ENCODE measurements at places on chromosomes 5 and 9. TPM values are rescaled to one million over a fixed set of nuclear protein-coding genes. Genes with fewer than 3 reads are reported as not detected.

The EGFLAM gene
- 4.6 TPM for total RNA-seq

GRCh38 chr9:69578026-69578425 lies 94.1 kb downstream of the APBA1 start:
- H3K27ac ChIP-seq: no peak overlapping the region
- H3K4me1 ChIP-seq: peaks cover 11% of the 10 kb centered on the region
- no peak overlapping the region for H3K4me3 ChIP-seq
- no peak for DNase-seq
- H3K27me3 ChIP-seq: no peaks in the 10 kb centered on the region
- H3K36me3 ChIP-seq: no peaks in the 10 kb centered on the region

- H3K4me1 ChIP-seq: peaks cover 47% of the 10 kb centered on the region
- H3K36me3 ChIP-seq: no peaks in the 10 kb centered on the region
- no peak overlapping the region for H3K4me3 ChIP-seq
- no peaks in the 10 kb centered on the region for H3K27me3 ChIP-seq
Measured at GRCh38 chr5:74542482-74542881, 98.0 kb downstream of the ENC1 start.

DNA sequence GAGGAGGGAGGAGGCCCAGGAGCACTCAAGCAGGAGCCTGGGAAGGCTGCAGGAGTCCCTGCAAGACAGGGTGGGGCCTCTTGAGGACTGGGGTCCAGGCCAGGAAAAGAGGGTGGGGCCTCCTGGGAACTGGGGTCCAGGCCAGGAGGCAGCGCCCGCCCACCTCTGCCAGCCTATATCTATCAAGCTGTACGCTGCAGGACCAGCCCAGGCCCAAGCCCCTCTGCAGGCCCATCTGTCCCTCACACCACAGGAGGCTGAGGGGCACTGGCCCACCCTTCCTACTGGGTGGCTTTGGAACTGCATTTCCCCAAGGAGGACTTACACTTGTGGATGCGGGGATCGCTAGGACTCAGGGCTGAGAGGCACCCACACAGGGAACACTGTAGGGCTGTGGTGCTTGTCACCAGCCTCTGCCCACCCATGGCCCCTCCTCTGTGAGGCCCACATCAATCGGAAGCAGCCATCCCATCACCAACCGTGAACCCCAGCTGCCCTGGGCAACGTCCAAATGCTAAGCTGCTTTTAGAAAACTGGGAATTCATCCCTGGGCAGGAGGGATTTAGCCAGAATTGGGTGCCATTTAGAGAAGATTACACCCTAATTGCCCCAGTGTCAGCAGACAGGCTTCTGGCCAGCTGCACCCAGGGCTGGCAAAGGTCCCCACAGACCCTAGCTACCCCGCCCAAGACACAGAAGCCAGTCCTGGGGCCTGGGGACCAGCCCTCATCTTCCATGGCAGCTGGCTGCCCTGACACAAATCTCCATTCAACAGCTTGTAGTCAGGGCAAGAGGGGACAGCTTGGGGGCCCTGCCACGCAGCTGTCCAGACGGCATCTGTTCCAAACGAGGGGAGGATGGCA lies 15.3 kb downstream of the BICD2 start:
- DNase-seq: no peak
- H3K27me3 ChIP-seq: no peaks in the 10 kb centered on the region
- no peaks in the 10 kb centered on the region for H3K36me3 ChIP-seq
- no peak overlapping the region for H3K4me3 ChIP-seq

The PCDHB12 gene
- 3.4 TPM for total RNA-seq

DNA sequence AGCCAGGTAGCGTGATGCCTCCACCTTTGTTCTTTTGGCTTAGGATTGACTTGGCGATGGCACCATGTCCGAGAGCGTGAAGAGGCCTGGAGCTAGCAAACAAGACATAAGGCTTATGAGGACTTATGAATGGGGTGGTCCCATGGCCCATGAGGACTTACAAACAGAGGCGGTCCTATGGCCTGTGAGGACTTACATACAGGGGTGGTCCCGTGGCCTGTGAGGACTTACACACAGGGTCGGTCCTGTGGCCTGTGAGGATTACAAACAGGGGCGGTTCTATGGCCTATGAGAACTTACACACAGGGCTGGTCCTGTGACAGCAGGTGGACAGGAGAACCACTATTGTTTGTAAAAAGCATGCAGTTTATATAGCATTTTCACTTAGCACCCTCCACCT lies 21.3 kb upstream of the FOXD1 start:
- H3K4me1 ChIP-seq: no peaks in the 10 kb centered on the region
- no peaks in the 10 kb centered on the region for H3K36me3 ChIP-seq
- no peak for DNase-seq
- no peak overlapping the region for H3K4me3 ChIP-seq
- H3K27me3 ChIP-seq: no peaks in the 10 kb centered on the region

The ARSI gene
- total RNA-seq: not detected

- H3K36me3 ChIP-seq: no peaks in the 10 kb centered on the region
- H3K4me3 ChIP-seq: no peak overlapping the region
- H3K27me3 ChIP-seq: no peaks in the 10 kb centered on the region
- no peak for DNase-seq
Measured at GRCh38 chr5:41102341-41102740, 31.2 kb upstream of the MROH2B start.

The UBE2QL1 gene
- 0.33 TPM for total RNA-seq

GRCh38 chr5:39547553-39548154 lies 122.9 kb upstream of the DAB2 start:
- H3K27me3 ChIP-seq: no peaks in the 10 kb centered on the region
- H3K4me1 ChIP-seq: no peaks in the 10 kb centered on the region
- DNase-seq: peak; percentile 20
- H3K36me3 ChIP-seq: no peaks in the 10 kb centered on the region

The KIF24 gene
- total RNA-seq: 0.33 TPM

The PAEP gene
- total RNA-seq: not detected

DNA sequence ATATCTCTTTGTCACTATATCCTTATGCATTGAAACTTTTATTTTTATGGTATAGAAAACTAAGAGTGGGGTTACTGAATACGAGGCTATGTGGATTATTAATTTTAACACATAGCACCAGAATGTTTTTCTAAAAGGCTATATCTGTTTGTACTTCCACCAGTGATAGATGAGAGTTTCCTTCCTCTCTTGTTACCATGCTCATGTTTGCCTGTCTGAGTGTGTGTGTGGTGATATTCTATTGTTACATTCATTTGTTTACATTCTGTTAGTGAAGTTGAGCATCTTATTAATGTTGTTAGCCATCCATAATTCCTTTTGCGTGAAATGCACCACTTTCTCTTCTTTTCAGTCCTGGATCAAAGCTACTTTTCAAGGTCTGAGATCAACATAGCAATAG lies 54.1 kb upstream of the ALDH1A1 start:
- H3K4me3 ChIP-seq: no peak overlapping the region
- H3K4me1 ChIP-seq: no peaks in the 10 kb centered on the region
- no peaks in the 10 kb centered on the region for H3K36me3 ChIP-seq
- DNase-seq: no peak
- H3K27me3 ChIP-seq: no peaks in the 10 kb centered on the region

The FBN2 gene
- total RNA-seq: not detected

GRCh38 chr9:99925541-99925940 lies 19.1 kb downstream of the STX17 start:
- no peaks in the 10 kb centered on the region for H3K27me3 ChIP-seq
- no peak for DNase-seq
- no peaks in the 10 kb centered on the region for H3K4me1 ChIP-seq
- no peak overlapping the region for H3K27ac ChIP-seq
- peaks cover 2% of the 10 kb centered on the region for H3K36me3 ChIP-seq

DNA sequence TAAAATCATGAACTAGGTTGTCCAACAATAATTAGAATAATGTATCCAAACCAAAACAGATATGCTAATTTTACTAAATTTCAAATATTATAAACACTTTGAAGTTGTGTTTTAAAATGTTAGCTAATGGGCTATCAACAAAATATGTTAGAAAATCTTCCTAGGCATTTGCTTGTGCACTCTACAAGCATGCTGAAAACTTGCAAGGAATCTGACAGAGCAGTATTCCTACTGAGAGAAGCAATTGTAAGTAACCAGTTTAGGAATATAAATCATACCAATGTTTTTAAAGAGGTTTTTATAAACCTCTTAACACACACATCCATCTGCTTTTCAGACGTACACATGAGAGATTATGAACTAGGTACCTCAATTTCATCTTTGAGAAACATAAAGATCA lies 228.4 kb upstream of the TBCA start:
- H3K4me3 ChIP-seq: no peak overlapping the region
- DNase-seq: no peak
- H3K36me3 ChIP-seq: no peaks in the 10 kb centered on the region
- H3K27ac ChIP-seq: peak overlapping the region; percentile 28
- H3K4me1 ChIP-seq: peaks cover 14% of the 10 kb centered on the region

The UBE2R2 gene
- 26.7 TPM for total RNA-seq

The TMEFF1 gene
- not detected for total RNA-seq

GRCh38 chr9:107650321-107650720 lies 160.8 kb upstream of the KLF4 start:
- H3K27me3 ChIP-seq: no peaks in the 10 kb centered on the region
- no peaks in the 10 kb centered on the region for H3K4me1 ChIP-seq
- H3K36me3 ChIP-seq: no peaks in the 10 kb centered on the region
- no peak for DNase-seq
- no peak overlapping the region for H3K4me3 ChIP-seq

DNA sequence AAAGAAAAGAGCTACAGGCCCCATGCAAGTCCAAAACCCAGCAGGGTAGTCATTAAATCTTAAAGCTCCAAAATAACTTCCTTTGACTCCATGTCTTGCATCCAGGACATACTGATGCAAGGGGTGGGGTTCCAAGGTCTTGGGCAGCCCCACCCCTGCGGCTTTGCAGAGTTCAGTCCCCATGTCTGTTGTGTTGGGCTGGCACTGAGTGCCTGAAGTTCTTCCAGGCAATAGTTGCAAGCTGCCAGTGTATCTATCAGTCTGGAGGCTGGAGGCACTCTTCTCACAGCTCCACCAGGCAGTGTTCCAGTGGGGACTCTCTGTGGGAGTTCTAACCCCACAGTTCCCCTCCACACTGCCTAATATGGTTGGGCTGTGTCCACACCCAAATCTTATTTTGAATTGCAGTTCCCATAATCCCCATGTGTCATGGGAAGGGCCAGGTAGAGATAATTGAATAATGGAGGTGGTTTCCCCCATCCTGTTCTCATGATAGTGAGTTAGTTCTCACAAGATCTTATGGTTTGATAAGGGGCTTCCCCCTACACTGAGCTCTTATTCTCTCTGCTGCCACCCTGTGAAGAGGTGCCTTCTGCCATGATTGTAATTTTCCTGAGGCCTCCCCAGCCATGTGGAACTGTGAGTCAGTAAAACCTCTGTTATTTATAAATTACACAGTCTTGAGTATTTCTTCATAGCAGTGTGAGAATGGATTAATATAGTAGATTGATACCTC lies 237.5 kb upstream of the ADRA1B start:
- no peaks in the 10 kb centered on the region for H3K4me1 ChIP-seq
- no peak overlapping the region for H3K4me3 ChIP-seq
- H3K27me3 ChIP-seq: no peaks in the 10 kb centered on the region
- no peak for DNase-seq
- no peaks in the 10 kb centered on the region for H3K36me3 ChIP-seq

The ADGRD2 gene
- not detected for total RNA-seq

- H3K27ac ChIP-seq: no peak overlapping the region
- peaks cover 14% of the 10 kb centered on the region for H3K4me1 ChIP-seq
- no peak for DNase-seq
- H3K36me3 ChIP-seq: no peaks in the 10 kb centered on the region
- no peaks in the 10 kb centered on the region for H3K27me3 ChIP-seq
Measured at GRCh38 chr9:95429096-95429495, 87.7 kb downstream of the PTCH1 start.

- no peaks in the 10 kb centered on the region for H3K36me3 ChIP-seq
- H3K4me3 ChIP-seq: no peak overlapping the region
- no peak for DNase-seq
- H3K4me1 ChIP-seq: no peaks in the 10 kb centered on the region
- H3K27ac ChIP-seq: no peak overlapping the region
Measured at GRCh38 chr9:125106285-125106893, 36.9 kb downstream of the SCAI start.

GRCh38 chr5:94945656-94946055 lies 327.2 kb downstream of the SLF1 start:
- H3K36me3 ChIP-seq: no peaks in the 10 kb centered on the region
- DNase-seq: peak; percentile 39
- no peaks in the 10 kb centered on the region for H3K4me1 ChIP-seq
- no peak overlapping the region for H3K27ac ChIP-seq
- no peaks in the 10 kb centered on the region for H3K27me3 ChIP-seq

DNA sequence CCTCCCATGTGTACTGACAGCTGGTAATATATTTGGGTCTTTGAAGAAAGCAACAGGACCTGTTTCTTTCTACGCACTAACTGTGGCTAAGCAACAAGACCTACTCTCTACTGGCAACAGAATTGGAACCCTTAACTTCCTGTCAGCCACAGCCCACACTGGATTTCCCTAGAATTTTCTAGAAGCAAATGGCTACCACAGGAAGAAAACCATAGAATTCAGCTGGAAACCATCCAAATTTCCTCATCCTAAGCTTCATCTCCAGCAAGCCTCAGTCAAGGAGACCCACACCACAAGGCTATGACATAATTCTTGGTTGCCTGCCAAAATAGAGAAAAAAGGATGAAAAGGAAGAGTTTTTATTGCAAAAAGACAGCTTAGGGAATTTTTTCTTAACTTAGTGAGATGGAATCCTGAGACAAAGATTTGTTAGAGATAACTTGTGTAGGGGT lies 171.8 kb upstream of the TNC start:
- no peaks in the 10 kb centered on the region for H3K4me1 ChIP-seq
- DNase-seq: no peak
- H3K27me3 ChIP-seq: no peaks in the 10 kb centered on the region
- no peaks in the 10 kb centered on the region for H3K36me3 ChIP-seq
- no peak overlapping the region for H3K4me3 ChIP-seq
- H3K27ac ChIP-seq: no peak overlapping the region

DNA sequence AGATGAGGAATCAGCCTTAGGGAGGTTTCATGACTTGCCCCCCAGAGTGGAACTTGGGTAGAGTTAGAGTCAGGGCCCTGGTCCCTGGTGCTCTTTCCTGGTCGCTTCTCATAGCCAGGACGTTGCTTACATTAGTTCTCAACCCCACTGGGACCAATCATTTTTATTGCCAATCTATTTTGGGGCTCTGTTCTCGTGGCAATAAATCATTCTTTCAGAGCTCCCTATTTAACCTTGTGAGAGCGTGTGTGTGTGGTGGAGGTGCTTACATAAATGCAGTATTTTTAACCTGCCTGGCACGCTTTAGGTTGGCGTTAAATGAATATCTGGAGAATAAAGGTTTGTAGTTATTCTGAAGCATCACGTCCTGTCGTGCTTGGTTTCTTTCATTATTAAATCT lies 4.1 kb downstream of the TRIO start:
- no peak for DNase-seq
- H3K4me3 ChIP-seq: no peak overlapping the region
- H3K27me3 ChIP-seq: no peaks in the 10 kb centered on the region
- no peaks in the 10 kb centered on the region for H3K36me3 ChIP-seq

The DMRT3 gene
- not detected for total RNA-seq
